A549 treated with dexamethasone at 1 μM for 4 hours (cell line): ENCODE measurements at places on chromosomes 6 and 20. TPM values are rescaled to one million over a fixed set of nuclear protein-coding genes. Genes with fewer than 3 reads are reported as not detected.

Gene CCN6
- not detected in 5 replicates for total RNA-seq

Gene KHDC1L
- total RNA-seq: 0.25 to 0.41 TPM (median 0.28 TPM) in 3 of 5 replicates, not detected in the others

Gene FAM83C
- total RNA-seq: 0.07 to 0.13 TPM (median 0.11 TPM) in 5 replicates

Gene LINC00237
- not detected in 5 replicates for total RNA-seq

Gene TBXT
- not detected in 5 replicates for total RNA-seq

Gene HSF2
- 4.9 to 9.4 TPM (median 5.7 TPM) in 5 replicates for total RNA-seq

Gene MCHR2
- not detected in 5 replicates for total RNA-seq

Gene GPR6
- total RNA-seq: not detected in 5 replicates

Gene MYLK4
- 0.09 to 0.18 TPM (median 0.13 TPM) in 5 replicates for total RNA-seq

Gene LTA
- total RNA-seq: 0.06 to 0.21 TPM (median 0.12 TPM) in 4 of 5 replicates, not detected in the other

Gene HLA-DOA
- 0.09 TPM in 1 of 5 replicates, not detected in the others for total RNA-seq

Gene ZNF292
- total RNA-seq: 2.9 to 5.1 TPM (median 3.7 TPM) in 5 replicates

Gene CRISP2
- not detected in 5 replicates for total RNA-seq

Gene AURKA
- total RNA-seq: 94.0 to 106 TPM (median 104 TPM) in 5 replicates

Gene CLIC5
- total RNA-seq: 0.04 TPM in 1 of 5 replicates, not detected in the others

Gene PI16
- not detected in 5 replicates for total RNA-seq

Gene CLVS2
- total RNA-seq: 0.07 to 0.27 TPM (median 0.20 TPM) in 5 replicates

Gene POM121L2
- 0.02 TPM in 1 of 5 replicates, not detected in the others for total RNA-seq

Gene HLA-DMB
- 1.4 to 1.9 TPM (median 1.7 TPM) in 5 replicates for total RNA-seq

Gene TFAP2A
- 7.0 to 11.4 TPM (median 10.4 TPM) in 5 replicates for total RNA-seq

Gene MAP3K4
- total RNA-seq: 11.2 to 13.2 TPM (median 12.9 TPM) in 5 replicates

Gene ACTL10
- not detected in 5 replicates for total RNA-seq

Gene RIN2
- total RNA-seq: 20.3 to 24.9 TPM (median 23.5 TPM) in 5 replicates

Gene TREM2
- 0.08 TPM in 1 of 5 replicates, not detected in the others for total RNA-seq

Gene PRKN
- 0.02 to 0.09 TPM (median 0.06 TPM) in 4 of 5 replicates, not detected in the other for total RNA-seq

Gene LBP
- 0.97 to 1.5 TPM (median 1.1 TPM) in 5 replicates for total RNA-seq

Gene IP6K3
- 1.7 to 2.4 TPM (median 2.0 TPM) in 5 replicates for total RNA-seq

Gene ROMO1
- 277 to 370 TPM (median 304 TPM) in 5 replicates for total RNA-seq

Gene NTSR1
- total RNA-seq: 0.03 to 0.14 TPM (median 0.07 TPM) in 5 replicates

Gene SSR1
- 68.5 to 80.6 TPM (median 76.6 TPM) in 5 replicates for total RNA-seq

Gene ZNF334
- total RNA-seq: not detected in 5 replicates

Gene PAX1
- 0.05 to 0.11 TPM in 2 of 5 replicates, not detected in the others for total RNA-seq

Gene SIRPA
- 19.9 to 24.3 TPM (median 22.5 TPM) in 5 replicates for total RNA-seq

Gene EFCAB8
- total RNA-seq: not detected in 5 replicates

Gene VSX1
- 0.69 to 1.3 TPM (median 0.88 TPM) in 5 replicates for total RNA-seq

Gene AGER
- total RNA-seq: 0.47 to 1.8 TPM (median 1.4 TPM) in 5 replicates

Gene WFDC5
- not detected in 5 replicates for total RNA-seq

Gene MTHFD1L
- total RNA-seq: 37.0 to 49.6 TPM (median 40.7 TPM) in 5 replicates

Gene C20orf202
- total RNA-seq: 0.05 to 0.08 TPM (median 0.07 TPM) in 3 of 5 replicates, not detected in the others

Gene SCRT2
- total RNA-seq: 0.04 TPM in 1 of 5 replicates, not detected in the others

Gene GJE1
- not detected in 5 replicates for total RNA-seq

Gene DNAH8
- total RNA-seq: not detected in 5 replicates

Gene CALHM4
- not detected in 5 replicates for total RNA-seq
